ENCODE measurements at places on chromosomes 7 and 10.

- no peak for DNase-seq
Measured at GRCh38 chr7:43679210-43680068, 49.9 kb downstream of the COA1 start.

DNA sequence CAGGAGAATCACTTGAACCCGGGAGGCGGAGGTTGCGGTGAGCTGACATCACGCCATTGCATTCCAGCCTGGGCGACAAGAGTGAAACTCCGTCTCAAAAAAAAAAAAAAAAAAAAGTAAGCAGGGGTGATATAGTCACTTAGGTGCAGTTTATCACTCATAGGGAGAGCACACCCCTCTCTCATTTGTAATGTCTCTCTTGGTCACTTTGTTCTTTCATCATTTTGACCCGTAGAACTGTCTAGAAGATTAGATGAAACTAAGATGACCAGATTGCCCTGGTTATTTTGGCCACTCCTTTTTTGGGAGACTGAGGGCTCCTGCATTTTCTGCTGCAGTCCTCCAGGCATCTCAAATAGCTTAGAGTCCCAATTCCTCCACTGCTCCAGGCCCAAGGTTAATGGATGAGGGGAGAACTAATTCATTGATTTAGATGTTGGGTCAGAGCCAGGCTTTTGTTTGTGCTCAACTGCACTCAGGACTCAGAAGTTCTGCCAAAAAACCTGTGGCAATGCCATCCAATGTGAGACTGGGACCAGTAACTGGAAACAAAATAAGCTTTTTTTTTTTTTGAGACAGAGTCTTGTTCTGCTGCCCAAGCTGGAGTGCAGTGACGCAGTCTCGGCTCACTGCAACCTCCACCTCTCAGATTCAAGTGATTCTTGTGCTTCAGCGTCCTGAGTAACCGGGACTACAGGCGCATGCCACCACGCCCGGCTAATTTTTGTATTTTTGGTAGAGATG is 50.0 kb upstream of the CAMK1D start:
- DNase-seq = no peak

DNA sequence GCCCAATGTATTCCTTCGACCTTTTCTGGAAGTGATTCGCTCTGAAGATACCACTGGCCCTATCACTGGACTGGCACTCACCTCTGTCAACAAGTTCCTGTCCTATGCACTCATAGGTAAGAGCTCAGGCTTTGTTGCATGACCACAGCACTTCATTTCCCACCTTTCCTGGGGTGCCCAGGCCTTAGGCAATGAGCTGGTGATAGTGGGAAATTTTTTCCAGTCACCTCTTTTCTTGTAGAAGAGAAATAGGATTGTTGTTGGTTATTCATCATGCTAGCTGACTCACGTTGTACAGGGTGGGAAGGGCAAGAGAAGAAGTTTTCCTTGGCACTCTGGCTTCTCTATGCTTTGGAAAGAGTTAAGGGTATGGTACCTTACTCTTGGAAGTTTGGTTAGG is 51.4 kb upstream of the NFKB2 start:
- no peak for DNase-seq

DNA sequence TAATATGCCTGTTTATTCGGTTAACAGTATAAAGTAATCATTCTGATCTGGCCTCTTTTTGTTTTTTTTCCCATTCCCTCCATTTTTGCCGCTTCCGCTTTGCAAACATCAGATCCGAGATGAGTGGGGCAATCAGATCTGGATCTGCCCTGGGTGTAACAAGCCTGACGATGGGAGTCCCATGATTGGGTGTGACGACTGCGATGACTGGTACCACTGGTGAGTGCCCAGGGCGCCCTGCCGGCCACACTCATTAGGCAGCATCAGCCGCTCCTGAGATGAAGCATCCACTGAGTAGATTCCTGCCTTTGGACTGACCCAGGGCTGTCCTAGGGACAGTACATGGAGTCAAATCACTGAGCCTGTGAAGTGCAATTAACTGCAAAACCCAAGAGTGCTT is 40.9 kb upstream of the GATA3 start:
- DNase-seq = no peak

DNA sequence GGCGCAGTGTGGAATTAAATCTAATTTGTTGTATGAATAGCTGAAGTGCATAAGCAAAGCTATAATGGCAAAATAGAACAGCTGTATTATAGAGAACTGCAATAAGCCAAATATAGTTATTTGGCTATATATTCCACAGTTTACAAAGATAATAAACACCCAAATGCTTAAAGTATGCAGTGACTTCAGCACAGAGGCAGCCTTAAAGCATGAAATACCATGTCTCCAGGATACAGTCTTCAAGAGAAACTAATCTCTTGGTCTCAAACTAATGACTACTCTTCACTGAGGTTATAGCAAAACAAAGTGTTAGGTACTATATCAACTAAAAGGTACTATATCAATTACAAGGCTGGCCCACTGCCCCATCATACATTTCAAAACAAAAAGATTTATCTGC is 48.0 kb downstream of the NT5C2 start:
- no peak for DNase-seq

GRCh38 chr10:48634198-48634983 is 29.5 kb upstream of the ARHGAP22 start:
- no peak for DNase-seq

DNA sequence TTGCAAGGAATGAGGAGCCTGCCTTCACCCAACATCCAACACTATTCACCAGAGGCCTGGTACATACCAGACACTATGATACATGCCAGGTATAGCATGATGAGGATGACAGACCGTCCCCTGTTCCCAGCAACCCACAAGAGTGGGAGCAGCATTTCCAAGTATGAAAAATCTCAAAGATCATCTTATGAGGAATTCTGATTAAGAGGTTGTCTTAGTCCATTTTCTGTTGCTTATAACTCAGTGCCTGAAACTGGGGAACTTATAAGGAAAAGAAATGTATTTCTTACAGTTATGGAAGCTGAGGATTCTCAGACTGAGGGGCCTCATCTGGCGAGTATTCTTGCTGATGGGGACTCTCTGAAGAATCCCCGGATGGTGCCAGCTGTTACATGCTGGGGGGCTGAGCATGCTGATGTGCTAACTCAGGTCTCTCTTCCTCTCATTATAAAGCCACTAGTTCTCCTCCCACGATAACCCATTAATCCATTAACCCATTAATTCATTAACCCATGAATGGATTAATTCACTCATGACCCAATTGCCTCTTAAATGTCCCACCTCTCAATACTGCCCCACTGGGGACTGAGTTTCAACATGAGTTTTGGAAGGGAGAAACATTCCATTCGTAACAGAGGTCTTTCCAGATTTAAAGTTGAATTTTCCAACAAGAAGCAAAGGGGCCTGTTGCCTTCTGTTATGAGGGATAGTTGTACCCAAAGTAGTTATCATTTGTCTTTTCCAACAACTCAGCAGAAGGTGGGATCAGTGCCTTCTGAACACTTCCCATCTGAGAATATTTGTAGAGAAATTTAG is 173.9 kb downstream of the HERPUD2 start:
- no peak for DNase-seq

- DNase-seq = no peak
Measured at GRCh38 chr7:33593611-33594010, 311.7 kb upstream of the BMPER start.

- no peak for DNase-seq
Measured at GRCh38 chr7:42253316-42253715, 16.3 kb upstream of the GLI3 start.

- no peak for DNase-seq
Measured at GRCh38 chr7:34057956-34058355, 152.6 kb downstream of the BMPER start.

- DNase-seq = no peak
Measured at GRCh38 chr10:32961343-32961894, 3.4 kb upstream of the ITGB1 start.

DNA sequence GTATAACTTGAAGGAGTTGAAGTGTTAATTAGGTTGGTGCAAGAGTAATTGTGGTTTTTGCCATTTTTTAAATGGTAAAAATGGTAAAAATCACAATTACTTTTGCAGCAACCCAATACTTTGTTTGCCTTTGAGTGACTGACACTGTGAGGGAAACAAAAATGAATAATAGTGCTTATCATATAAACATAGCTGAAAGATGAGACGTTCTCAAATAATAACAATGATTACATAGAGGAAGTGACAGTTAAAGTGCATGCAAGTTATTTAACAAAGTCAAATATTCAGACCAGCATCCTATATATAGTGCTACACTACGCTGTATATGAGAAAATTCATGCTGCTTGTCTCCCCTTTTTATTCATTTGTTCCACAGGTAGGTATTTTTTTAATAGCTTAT is 4.7 kb upstream of the HBP1 start:
- DNase-seq = no peak

DNA sequence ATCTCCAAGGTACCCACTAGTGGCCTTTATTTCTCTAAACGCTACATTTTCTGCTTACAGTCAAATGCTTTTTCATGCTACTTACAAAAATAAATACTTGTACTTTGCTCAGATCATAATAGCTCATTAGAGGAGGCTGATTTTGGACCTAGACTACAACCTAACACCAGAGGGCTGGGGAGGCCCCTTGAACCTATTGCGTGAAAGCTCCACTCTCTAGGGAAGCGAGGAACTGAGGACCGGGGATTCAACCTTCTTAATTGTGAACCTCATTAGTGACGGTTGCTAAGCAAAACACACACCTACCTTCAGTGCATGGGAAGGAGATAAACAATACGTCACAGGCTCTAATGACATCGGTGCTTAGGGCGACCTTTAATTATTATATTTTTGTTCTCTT is 92.1 kb downstream of the EBF3 start:
- DNase-seq = no peak

- no peak for DNase-seq
Measured at GRCh38 chr10:95745501-95745900, 10.5 kb upstream of the ENTPD1 start.

DNA sequence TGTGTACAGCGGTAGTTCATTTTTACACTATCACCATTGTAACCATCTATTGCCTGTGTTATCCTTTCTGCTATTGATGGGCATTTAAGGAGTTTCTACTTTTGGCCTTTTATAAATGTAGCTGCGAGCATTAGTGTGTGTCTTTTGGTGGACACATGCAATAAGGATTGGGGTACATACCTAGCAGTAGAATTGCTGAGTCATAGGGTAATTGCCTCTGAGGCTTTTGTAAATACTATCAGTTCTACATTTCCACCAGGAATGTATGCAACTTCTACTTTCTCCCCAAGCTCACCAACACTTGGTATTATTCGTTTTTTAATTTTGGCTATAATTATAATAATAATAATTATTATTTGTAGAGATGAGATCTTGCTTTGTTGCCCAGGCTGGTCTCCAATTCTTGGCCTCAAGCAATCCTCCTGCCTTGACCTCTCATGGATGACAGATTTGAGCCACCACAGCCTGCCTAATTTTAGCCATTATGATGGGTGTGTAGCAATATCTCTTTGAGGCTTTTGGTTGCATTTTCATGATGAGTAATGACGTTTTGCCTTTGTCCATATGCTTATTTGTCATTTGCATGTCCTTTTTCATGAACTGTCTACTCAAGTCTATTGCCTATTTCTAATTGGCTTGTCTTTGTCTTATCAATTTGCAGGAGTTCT is 277.0 kb downstream of the ACTR3B start:
- no peak for DNase-seq

DNA sequence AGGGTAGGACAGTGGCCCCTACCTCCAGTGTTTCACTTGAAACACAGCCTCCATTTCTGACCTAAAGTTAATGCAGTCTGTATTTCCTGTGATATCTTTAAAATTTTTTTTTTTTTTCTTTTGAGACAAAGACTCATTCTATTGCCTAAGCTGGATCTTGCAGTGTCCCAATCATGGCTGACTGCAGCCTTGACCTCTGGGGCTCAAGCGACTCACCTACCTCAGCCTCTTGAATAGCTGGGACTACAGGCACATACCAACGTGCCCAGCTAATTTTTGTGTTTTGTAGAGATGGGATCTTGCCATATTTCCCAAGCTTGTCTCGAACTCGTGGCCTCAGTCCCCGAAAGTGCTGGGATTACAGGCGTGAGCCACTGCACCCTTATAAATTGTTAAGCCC is 16.7 kb upstream of the MGAM2 start:
- no peak for DNase-seq

DNA sequence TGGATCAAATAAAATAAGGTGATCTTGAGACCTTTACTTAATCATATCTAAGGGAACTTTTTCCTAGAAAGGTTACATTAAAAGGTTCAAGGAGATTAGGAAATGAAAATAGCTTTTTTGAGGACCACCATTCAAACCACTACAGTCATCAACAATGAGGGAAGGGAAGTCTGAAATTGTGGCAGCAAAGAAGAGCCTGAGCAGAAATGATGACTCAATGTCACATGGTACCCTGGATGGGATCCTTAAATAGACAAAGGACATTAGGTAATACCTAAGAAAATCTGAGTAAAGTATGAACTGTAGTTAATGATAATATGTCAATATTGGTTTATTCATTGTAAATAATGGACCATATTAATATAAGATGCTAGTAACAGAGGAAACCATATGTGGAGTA is 236.0 kb downstream of the SEMA3D start:
- no peak for DNase-seq

- no peak for DNase-seq
Measured at GRCh38 chr7:101961811-101962210, 144.4 kb downstream of the CUX1 start.

DNA sequence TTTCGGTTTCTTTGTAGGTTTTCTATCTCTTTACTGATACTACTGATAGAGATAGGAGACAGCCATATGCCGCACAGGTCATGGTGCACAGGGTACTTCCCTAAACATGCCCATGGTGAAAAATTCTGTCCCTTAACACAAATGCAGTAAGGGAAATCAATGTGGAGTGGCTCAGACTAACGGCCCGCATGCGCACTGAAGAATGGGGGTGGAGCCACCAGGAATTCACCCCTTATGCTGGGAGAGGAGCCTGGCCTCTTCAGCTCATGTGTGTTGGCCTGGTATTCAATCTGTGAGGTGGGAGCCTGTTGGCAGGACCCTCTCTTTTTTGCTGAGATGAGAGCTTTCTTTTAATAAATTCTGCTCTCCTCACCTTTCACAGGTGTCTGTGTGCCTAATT is 8.4 kb upstream of the URGCP start:
- no peak for DNase-seq

DNA sequence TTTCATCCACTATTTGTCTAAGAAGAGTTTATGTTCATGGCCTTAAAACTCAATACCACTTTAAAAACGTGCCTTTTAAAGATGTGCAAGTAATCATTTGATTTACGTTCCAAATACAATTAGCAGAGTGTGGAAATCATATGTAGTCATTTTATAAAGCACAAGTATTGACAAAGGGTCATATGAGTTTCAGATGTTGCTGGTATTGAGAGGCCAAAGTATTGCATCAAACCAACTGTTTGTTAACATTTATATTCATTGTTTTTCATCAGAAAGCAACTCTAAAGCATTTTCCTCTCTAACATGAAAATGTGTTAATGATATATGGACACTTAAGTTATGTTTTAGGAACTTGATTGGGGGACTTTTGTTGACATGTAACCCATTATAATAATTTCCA is 11.5 kb upstream of the TSGA13 start:
- no peak for DNase-seq

- no peak for DNase-seq
Measured at GRCh38 chr7:30244340-30244739, 40.1 kb upstream of the ZNRF2 start.

DNA sequence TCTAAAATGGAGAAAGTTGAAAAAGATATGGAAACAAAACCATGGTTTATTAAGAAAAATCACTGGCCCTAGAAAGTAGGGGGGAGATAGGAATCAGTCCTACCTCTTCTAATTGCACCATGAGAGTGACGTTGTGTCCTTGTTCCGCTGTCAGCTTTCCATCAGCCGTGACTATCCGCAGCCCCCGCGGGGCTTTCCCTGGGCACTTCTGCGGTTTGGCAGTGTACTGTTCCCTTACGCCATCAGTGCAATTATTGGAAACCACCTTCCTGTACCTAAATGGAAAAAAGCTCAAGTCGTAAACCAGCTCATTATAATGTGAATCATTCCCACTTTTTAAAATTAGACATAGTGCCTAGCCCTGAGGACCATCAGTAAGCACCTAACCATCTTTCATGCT is 512.2 kb downstream of the SORCS1 start:
- DNase-seq = no peak
